ENCODE measurements at places on chromosomes 6 and 20. TPM values are rescaled to one million over a fixed set of nuclear protein-coding genes. Genes with fewer than 3 reads are reported as not detected.

GRCh38 chr6:130520221-130520620 is 154.4 kb downstream of the TMEM200A start:
- no peak for DNase-seq

DNA sequence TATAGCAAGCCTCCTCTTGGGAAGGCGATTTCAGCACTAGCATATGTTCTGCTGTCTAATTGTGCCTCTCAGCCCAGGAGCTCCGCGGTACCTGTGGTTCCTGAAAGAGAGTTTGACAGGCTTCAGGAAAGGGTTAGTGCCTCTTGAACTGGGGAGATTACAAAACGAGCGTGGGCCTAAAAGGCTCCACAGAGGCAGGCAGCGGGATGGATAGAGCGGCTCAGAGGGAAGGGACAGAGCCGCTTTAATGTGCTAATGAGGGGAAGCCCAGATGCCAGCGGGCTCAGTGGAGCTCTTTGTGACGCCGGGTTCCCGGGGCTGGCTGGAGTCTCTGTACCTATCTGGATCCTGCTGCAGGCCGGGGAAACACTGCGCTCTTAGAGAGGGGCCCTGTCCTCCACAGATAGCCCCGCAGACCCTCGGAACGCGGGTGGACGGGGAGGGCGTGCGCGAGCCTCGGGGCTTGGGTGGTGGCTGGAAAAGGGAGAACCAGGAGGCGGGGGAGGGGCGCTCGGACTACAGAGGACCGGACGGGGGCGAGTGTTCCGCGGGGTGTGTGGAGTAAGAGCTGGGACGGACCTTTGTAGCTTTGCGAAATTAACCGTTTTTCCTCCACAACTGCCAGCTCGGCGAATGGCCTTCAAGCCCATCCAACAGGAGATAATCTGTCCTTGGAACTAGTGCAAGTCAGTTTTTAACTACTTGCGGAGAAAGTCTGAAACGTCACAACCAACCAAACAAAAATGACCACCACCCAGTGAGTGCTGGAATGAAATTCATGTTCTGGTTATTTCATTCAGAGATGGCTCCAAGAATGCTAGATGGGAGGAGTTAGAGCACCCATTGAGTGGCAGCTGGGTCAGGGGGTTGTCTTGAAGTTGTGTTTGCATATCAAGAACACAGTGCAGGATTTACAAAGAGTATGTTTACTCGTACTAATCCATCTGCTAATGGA is 13.0 kb downstream of the SLC35F1 start:
- DNase-seq = peak; percentile 75

Gene VGLL2
- not detected for total RNA-seq

Gene TNXB
- 407 TPM for total RNA-seq

Gene B3GAT2
- total RNA-seq = 0.05 TPM

DNA sequence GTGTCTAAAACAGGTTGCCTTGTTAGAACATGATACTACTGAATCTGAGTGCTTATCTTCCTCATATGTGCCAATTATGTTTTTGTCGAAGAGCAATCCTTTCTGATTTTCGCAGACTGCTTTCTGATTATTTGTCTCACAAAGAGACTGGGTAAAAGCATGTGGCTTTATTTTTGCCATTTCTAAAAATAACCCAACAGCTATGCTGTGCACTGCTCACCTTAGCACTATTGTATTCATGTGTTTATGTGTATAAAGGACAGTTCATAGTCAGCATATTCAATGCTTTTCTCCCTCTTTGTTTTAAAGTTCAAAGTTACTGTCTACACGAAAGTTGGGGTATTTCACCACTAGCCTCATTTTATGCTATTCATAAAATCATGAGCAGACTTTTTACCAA is 127.0 kb downstream of the SGK1 start:
- no peak for DNase-seq

DNA sequence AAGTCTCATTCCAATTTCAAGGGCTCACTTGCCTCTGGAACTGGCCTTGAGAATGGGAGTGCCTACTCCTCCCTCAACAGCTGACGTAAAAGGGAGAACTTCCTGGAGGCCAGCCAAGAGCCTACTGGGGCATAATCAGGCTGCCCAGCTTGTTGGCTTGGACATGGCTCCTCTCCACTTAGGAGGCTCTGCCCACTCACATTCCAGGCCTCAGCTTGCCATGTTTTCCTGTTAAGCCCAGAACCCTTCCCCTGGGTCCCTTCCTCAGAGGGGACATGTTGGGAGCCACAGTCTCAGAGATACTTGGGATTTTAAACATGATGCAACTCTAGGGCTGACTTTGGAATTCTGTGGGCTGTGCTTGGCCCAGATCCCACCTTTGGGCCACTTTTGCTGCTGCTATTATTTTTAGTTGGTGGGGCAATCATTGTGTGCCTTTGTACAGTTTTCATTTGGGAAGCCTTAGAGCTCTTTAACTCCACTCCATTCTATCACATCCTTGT is 31.5 kb upstream of the ADTRP start:
- peak; percentile 89 for DNase-seq

GRCh38 chr6:111555036-111555435 is 50.6 kb downstream of the TRAF3IP2 start:
- DNase-seq = no peak

DNA sequence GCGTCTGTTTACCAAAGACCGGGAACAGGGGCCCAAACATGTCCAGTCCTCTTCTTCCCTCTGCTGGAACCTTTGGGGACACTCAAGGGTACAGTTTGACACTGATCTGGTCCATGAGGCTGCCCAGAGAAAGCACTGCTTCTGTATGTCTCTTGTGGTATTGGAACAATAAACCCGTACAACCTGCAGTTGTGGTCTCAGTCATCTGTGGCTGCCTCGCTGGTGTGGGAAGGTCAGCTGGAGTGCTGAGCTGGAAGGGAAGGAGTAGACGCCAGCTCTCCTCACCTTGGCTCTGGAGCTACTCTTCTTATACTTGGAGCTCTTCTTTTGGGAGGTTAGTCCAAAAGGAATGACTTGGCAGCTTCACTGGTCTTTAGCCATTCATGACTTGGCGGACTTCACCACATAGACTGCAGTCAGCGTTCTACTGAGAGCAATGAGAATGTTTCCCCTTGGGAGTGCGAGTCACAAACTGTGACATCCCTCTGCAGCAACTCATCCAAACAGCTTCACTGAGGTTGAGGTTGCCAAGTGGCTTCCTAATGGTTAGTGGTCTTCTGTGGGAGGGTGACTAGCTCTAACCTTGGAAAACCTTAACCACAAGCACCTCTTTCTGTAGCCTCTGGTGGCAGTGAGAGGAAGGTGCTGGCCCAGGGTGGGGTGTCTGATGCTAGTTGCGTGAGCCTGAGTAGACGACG is 81.2 kb downstream of the ASXL1 start:
- DNase-seq = no peak

Gene LPA
- total RNA-seq = not detected

Gene GUCA1A
- not detected for total RNA-seq

Gene PIGU
- total RNA-seq = 10.7 TPM

Measured in posterior vena cava (tissue), 2 donors.